ENCODE measurements at places on chromosomes 13 and 19. TPM values are rescaled to one million over a fixed set of nuclear protein-coding genes. Genes with fewer than 3 reads are reported as not detected.

IGFL2 gene
- not detected for total RNA-seq

CAPN12 gene
- 5.8 TPM for total RNA-seq

PROZ gene
- total RNA-seq, result 71.2 TPM

PALM3 gene
- 33.9 TPM for total RNA-seq

SYNE4 gene
- 6.7 TPM for total RNA-seq

C19orf81 gene
- total RNA-seq, result not detected

CEACAM1 gene
- total RNA-seq, result 35.9 TPM

DNA sequence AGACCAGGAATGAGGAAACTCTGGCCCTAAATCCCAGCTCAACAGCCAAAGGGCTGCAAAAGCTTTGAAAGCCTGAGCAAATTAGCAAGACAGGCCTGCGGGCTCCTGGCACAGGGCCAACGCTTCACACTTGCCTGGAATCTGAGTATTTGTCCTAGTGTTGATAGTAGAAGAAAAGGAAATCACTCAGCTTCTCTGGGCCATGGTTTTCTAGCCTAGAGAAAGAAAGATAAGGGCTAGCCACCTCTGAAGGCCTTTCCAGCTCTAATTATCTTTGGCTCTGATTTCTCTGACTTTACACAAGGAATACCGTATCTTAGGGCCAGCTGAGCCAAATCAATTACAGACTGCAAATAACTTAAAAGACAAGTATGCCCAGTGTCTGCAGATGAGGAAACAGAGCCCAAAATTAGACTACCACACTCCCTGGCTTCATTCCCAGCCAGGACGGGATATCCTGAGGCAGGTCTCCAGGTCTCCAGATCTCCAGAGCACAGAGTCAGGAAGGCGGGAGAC lies 69.6 kb downstream of the STK24 start:
- no peak for DNase-seq

- DNase-seq, result no peak
Measured at GRCh38 chr13:113816254-113816929, 47.5 kb downstream of the GAS6 start.

DNA sequence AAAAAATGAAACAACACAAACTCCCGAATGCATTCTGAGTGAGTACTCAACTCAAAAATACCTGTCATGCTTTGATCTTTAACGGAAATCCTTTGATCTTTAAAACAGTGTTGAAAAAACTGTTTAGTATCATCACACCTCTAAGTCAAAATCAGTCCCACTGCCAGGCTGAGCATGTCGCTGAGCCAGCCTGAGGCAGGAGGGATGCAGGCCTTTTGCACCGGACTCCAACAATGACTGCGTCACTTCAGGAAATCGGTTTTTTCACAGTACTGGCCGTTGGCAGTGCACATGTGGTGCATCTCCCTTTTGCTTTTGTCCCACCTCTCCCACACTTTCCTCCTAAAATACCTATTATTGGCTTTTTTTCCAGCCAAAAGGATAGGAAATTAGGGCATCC lies 78.2 kb downstream of the SHISA2 start:
- no peak for DNase-seq

GRCh38 chr13:43307921-43308433 lies 284.6 kb downstream of the DNAJC15 start:
- DNase-seq, result peak; percentile 92

DNA sequence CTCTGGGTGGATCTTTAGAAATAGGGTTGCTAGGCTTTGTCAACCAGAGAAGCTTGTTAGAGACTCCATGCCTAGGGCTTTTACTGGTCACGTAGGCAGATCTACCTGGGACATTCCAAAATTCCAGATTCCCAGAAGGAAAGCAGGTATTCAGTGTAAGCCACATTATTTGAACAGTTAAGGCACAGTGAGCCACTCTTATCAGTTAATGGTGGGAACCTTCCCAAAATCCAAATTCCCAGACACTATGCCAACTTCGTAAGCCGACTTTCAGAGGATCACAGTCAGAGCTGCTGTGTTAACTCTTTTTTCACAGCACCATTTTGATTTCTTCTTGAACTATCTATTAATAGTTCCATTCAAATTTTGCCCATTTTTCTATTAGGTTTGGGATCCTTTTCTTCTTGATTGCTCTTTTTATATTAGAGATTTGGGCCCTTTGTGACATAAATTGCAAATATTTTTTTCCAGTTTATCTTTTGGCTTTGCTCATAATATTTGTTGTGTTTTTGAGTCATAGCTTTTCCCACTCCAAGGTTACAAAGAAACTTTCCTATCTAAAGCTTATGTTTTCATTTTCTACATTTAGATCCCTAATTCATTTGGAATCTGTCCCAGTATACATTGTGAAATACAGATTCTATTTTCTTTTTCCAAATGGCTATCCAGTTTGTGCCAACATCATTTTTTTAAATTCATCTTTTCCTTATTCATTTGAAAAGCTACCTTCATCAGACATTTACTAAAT lies 77.3 kb downstream of the DHRS12 start:
- no peak for DNase-seq

DNA sequence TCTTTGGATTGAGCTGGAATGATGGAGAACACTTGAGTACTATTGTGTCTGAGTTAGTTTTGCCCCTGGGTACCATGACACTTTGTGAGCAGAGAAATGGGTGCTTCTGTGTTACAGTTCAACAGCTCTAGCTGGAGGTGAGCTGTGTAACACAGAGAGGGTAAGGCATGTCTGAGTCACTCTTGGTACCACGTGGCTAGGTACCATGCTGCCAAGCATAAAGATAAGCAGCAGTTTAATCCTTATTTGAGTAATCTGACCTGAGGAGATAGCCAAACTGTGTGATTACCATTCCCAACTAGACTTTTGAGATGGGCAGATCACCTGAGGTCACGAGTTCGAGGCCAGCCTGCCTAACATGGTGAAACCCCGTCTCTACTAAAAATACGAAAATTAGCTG lies 122.0 kb downstream of the OLFM4 start:
- no peak for DNase-seq

GRCh38 chr13:34044041-34044440 lies 226.1 kb downstream of the RFC3 start:
- no peak for DNase-seq

- peak; percentile 53 for DNase-seq
Measured at GRCh38 chr19:47471733-47472457, at the start of gene SLC8A2. Gene SLC8A2, minus strand, starts transcription at chr19:47471893. Its CDS starts 5,490 bp downstream, at chr19:47466403.

DNA sequence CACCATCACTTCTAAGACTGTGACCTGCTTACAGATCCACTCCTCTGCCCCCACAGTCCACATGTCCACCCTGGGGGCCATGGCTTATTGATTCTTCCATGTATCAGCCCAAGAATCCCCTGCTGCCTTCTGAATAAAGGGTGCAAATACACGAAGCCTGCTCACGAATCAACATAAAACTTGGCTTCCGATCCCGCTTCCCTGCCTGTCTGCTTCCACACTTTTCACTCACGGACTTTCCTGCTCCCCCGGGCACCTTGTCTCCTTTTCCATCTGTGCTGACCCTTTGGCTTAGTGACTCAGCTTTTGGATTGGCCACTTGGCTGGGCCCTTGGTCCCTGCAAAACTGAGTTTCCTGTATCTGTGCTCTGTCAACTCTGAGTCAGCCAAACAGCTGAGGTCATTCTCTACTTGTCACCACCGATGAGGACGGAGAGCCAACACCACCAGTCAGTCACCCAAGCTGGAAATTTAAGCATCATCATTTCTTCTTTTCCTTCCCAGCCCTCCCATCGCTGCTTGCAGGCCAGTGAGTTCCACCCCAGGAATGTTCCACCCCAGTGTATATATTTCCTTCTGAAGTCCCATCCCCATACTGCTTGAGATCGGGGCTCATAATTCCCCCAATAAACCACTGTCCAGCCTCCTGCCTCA lies 11.4 kb upstream of the USP12 start:
- DNase-seq, result peak; percentile 75

DNA sequence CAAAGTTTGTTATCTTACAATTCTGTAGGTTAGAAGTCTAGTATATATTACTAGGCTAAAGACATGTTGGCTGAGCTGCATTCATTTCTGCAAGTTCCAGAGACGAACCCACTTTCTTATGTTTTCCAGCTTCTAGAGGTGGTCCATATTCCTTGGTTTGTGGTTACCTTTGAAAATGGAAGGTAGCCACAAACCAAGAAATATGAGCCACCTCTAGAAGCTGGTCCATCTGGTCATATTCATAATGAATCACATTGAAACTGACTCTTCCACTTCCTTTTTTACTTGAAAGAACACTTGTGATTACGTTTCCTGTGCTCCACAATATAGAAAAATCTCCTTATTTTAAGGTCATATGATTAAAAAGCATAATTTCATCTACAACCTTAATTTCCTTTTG lies 943.0 kb upstream of the PCDH9 start:
- no peak for DNase-seq

DNA sequence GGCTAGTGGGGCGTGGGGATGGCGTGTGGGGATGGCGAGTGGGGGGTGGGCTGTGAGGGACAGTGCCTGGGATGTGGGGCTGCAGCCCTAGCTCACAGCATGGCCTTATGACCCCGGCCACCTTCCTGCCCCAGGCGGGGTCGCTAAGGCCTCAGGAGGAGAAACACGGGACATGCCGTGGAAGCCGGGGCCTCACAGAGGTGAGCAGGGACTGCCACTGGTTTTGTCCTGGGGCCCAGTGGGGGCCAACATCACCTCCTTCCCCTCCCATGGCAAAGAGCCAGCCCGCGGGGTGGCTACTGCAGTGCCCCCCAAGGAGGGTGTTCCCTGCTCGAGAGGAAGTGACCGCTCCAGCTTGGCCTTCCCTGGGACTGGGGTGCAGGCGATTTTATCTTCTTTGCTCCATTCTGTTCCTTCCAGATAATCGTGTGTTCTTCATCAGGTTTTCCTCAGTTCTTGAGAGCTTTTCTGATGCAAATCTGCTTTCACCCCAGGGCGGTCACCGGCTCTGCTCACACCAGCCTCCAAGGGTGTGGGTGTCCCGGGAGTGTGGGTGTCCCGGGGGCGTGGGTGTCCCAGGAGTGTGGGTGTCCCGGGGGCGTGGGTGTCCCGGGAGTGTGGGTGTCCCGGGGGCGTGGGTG lies 1.2 kb downstream of the F7 start:
- no peak for DNase-seq

DNA sequence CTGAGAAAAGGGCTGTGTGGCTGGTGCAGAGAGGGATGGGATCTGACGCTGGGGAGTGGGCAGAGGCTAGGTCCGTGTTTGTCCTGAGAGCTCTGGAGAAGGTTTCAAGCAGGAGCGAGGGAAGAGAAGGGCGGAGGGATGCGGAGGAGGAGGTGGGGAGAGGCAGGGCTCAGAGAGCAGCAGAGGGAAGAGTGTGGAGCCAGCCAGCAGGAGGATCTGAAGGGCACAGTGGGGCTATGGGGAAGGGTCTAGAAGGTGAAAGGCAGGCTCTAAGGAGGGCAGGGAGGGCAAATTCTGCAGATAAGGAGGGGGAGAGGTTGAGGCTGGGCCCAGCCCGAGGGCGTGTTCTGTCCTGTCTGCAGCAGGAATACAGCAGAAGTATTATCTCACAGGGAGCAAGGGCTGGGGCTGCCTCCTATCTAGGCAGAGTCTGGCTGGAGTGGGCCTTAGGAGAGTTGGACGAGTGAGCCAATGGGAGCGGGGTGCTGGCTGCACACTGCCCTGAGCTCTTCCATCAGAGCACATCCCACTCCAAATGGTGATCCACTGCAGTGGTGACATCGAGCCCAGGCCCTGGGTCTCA lies 6.1 kb downstream of the AP2A1 start:
- no peak for DNase-seq

DNA sequence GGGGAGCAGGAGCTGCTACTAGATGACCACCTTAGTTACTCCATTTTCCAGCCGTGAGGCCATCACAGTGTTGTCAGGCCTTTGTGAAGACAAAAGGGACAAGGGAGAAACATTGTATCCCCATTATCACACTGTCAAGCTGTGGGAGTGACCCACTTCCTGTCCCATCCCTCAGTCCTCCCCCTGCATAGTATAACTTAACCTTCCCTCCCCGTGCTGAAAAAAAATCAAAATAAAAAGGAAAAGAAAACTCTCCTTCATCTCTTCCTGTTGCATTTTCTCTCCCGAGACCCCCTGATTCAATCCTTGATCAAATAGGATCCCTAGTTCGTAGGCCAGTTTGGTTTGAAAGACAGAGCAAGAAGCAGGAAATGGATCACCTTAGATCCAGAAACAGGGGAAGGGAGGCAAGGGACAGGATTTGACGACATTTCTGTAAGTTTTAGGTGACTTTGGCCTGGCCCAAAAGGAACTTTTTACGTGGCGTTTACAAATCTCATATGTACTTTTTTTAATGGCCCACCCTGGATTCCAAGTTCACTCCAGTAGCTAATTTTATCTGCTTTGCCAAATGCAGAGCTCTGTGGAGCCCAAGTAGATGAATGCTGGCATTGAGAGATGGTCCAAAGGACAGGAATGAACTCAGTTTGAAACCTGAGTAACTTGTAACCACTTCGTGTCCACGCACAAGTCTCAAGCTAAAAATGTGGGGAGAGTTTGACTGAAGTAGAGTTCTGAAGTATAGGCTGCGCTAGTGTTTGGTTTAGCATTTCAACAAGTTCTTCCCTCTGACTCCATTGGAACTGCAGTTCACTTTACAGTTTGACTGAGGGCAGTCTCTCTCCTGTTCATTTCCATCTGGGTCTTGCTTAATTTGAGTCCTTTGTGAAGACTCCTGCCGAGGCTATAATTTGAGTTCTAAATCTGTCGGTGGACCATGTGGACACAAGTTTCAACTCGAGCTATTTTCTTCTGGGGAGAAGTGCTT lies 16.6 kb upstream of the GATAD2A start:
- peak; percentile 11 for DNase-seq

DNA sequence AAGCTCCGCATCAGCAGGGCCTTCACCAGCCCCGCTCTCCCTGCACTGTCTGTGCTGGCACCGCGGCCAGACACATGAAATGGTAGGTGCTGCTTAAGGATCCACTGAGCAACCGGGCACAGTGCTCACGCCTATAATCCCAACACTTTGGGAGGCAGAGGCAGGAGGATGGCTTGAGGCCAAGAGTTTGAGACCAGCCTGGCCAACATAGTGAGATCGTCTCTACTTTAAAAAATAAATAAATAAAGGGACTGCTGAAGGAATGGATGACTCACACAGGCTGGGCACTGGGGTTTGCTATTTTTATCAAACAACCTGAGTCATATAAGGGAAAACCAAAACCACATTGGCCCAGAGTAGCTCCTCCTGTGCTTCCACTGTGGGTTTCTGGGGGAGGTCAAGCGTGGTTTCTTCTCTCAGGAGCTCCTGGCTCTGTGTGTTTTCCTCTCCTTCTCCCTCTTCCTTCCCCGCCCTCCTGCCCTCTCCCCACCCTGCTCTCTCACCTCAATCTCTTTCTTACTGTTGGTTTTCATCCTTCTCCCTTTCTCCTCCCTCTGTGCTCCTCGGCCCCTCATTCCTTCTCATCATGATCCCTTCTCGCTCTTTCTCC lies 21.3 kb downstream of the VRK3 start:
- DNase-seq, result no peak

- peak; percentile 2 for DNase-seq
Measured at GRCh38 chr19:51012661-51013190, 6.8 kb downstream of the KLK10 start.
